ENCODE measurements at places on chromosomes 3 and 15.

DNA sequence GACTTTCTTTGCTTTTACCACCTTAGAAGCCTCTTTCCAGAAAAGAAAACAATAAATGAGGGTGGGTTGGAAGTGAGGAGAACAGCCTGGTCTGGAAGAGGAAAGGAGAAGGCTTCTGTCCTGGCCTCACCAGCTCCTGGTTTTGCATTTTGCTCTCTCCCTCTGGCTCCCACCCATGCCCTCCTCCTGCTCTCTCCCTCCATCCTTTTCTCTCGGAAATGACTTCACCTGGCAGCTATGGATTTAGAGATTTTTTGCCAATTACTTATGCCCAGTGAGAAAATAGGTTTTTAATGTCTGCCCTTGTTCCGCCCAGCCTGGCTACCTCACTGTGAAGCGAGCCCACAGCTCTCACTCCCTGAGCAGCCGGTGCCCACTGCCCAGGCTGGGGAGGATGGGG lies 77.9 kb upstream of the NTRK3 start:
- no peak for DNase-seq

DNA sequence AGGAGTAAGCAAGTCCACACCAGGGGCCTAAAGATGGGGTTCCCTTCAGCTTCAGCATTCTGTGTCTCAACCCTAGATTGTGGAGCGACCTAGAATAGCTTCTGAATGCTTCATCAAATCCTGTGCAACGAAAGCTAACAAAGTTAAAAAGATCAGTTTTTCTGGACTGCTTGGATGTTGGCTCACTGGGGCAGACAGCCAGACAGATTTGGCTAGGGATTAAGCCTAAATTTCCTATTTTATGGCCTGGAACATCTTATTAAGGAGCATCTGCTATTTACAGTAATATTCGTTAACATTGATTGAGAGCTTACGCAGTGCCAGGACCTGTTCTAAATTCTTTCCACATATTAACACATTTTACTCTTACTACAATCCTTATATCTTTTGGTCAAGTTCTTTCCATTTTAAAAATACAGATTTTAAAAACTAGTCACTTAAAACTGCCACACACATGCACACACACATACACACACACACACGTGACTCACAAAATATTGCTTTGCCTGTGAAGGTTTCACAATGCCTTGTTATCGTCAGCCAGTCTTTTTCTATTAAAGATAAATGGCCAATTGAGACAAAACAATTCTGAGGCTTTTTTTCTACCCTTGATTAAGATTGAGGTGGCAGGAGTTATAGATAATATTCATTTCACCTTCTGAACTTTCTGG lies 173.3 kb upstream of the SNTN start:
- DNase-seq = no peak

DNA sequence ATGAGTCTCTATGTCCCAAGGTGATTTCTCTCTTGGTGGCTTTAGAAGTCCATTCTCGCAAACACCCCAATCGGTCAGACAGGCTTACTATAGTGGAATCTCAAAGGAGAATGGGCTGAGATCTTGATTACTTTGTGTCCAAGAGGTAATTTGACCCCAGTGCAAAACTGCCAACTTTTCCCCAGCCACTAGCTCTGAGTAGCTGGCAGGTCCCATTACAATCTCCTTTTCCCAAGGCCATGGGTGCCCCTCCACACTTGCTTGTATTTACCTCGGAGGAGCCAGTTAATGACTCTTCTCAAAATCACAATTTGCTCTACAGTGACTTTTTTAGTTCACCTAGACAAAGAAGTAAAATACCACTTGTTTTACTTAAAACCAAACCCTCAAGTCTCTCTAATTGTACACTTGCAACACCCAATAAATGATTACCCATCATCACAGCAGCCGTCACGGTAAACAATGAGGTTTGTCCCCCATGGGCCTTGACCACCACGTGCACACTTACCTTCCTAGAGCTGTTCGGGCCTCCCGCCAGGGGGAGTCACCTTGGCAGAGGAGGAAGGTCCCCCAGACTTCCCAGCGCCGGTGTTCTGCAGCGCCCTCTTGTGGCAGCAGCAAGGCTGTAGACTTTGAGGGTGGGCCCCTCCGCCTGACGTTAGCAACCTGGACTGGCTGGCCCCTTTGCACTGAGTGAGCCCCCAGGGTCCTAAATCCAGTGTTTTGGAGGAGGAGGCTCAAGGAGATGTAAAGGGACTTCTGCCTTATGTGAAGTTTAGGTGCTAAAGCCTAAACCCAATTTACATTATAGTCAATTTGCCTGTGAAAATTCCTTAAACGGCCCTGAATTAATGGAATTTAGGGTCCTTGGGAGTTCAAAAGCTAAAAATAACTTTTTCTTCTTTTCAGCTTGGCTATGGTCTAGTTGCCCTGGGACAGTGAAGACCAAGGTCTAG lies 18.7 kb upstream of the HDAC11 start:
- peak; percentile 65 for DNase-seq

DNA sequence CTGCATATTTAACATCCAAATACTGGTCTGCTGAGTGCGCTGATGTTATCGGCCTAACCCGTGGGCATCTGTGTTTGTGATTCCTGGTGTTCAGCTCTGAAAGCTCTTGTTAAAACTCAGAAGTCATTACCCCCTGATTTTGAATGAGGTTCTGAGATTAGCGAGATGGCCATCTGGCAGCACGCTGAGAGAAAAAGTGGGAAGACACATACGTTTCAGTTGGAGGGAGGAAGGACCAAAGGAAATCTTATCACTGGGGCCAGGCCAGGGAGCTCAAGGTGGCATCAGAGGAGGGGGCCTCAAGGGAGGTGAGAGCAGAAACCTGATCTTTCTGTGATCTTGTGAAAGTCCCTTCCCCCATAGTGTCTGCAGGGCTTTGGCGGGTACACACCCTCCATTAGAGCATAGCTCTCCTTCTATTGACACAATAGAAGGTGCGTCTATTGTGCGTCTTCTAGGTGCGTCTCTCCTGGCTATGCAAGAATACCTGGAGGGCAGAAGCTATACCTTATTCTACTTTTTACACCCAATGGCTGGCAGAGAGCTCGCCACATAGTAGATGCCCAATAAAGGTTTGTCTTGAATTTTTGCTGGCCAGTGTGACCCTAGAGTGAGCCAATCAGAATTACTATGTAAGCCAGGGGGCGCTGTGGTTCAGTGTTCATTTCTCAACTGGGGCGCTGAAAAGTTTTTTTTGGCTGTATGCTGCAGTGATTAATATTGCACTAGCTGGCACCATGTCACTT lies 182.4 kb downstream of the SHQ1 start:
- DNase-seq = peak; percentile 43

GRCh38 chr3:15327941-15328340 lies 4.4 kb downstream of the SH3BP5 start:
- peak; percentile 46 for DNase-seq

DNA sequence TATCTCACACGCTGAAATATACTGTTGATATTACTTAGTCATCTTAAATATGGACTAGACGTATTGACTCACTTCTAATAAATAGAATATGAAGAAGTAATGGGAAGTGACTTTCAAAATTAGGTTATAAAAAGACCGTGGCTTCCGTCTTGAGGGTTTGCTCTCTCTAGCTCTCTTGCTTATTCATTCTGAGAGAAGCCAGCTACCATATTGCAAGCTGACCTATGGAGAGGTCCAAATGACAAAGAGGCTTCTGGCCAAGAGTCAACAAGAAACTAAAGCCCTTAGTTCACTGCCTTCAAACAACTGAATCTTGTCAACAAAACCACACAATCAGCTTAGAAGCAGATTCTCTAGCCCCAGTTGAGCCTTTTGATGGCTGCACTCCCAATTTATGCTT lies 46.1 kb downstream of the SLC9C1 start:
- DNase-seq = no peak

GRCh38 chr15:35491999-35492398 lies 54.0 kb downstream of the DPH6 start:
- no peak for DNase-seq

GRCh38 chr3:128804811-128805155 lies 74.6 kb upstream of the ACAD9 start:
- no peak for DNase-seq

DNA sequence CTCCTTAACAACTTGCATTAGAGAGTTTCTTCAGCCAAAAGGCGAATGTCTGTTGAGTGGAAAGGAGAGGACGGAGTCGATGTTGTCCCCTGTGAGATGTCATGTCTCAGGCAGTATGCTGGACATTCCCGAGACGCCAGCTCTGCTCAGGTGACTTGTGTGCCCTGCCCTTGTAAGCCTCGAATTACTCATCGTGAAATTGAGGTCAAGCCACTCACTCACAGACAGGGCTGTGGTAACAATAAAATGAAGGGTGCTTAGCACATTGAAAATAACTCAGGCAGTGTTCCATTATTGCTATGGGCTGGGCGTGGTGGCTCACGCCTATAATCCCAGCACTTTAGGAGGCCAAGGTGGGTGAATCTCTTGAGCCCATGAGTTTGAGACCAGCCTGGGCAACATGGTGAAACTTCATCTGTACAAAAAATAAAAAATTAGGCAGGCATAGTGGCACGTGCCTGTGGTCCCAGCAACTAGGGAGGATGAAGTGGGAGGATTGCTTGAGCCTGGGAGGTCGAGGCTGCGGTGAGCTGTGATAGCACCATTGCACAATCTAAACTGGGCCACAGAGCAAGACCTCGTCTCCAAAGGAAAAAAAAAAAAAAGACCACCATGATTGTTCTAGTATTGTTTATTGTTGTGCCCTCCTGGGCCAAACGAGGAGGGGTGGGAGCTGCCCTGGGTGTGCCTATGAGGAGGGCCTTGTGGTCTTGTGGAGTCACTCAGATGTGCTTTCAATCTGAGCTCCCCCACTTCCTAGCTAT lies 214.4 kb downstream of the THSD4 start:
- no peak for DNase-seq

- no peak for DNase-seq
These were observed 32.9 kb downstream of the ALCAM start for GRCh38 chr3:105399611-105400010.
